Stimulated activated CD8-positive, alpha-beta memory T cell treated with anti-CD3 and anti-CD28 coated beads, Interleukin-2, amount 100 ng/mL, for 48 hours (primary cell): ENCODE measurements at places on chromosomes 11 and 22.

DNA sequence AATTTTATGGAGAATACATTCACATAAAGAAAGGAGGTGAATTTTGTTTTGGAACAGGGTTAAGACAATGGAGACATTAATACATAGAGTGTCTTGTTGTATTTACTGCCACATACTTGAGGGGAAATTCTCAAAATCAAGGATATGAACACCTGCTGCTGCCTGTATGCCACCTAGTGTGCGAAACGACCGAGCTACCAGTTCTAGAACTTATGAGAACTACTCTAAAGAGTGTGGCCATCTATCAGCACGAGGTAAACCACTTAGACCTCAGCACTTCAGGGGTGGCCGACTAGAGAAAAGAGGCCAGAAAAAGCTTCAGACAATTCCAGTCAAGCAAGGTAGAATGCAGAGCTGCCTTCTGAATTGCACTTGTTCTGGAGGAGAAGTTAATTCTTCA, 1.5 kb upstream of the AGBL2 start:
- DNase-seq = no peak

DNA sequence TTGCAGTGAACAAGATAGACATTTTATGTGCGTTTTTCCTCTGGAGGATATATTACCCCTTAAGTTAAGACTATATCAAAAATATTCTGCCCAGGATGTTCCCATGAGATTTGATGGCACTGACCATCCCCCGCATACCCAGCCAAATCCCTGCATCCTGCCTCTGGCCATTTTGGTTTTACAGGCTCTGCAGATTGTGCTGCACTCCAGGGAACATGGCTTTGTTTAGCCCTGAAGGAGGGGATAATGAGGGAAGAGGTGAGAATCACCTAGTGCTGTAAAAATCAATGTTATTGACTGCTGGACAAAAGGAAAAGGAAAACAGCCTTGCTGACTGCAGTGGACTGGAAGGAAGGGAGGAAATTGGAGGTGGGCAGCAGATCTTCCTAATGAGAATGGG, 717.4 kb downstream of the DLG2 start:
- no peak for DNase-seq

DNA sequence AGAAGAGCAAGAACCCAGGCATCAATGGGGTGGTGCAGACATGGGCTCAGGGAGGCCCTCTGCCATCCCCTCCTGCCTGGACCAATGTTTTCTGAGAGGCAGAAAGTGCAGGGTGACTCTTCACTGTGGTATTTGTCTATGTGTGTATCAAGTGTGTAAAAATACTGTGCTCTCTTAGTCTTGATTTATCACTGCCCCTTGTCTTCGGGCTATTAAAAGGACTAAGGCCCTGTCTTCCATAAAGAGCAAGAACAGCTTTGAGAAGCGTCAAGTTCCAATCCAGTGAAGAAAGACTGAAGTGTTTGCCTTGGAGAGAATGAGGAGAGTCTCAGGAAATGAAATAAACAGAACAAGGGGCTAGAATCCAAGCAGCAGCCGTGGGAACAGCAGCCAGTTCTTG, 14.4 kb downstream of the PRSS23 start:
- no peak for DNase-seq

- no peak for DNase-seq
Measured at GRCh38 chr22:22410121-22410520, 98.4 kb downstream of the ZNF280B start.
